ENCODE measurements at places on chromosomes 5 and 9.

DNA sequence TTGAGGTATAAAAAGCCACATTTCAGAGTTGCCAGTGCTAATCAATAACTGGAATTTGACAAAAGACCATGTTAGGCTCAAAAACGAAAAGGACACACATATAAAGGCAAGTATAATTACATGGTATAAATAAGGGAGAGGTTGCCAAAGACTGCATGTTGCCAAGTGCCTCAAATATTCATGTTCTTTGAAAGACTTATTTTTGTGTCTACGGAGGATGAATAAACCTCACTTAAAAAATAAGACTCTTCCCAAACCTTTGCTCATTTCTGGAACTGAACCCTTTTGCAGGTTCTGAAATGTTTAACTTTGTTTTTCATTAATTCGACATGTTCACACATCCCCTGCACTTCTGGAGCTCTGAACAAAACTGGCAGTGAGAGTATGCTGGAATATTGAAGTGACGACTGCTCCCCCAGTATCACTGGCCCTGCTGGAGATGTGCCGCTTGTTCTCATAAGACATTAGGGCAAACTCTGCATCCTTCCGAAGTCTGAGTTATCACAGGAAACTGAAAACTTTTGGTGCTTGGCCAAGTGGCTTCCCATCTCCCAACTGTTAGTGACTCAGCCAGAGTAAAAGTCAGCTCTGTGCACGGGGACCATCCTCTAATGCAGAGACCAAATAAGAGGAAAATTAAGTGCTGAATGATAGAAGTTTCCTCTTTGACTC lies 336.8 kb downstream of the GLIS3 start:
- DNase-seq = no peak

DNA sequence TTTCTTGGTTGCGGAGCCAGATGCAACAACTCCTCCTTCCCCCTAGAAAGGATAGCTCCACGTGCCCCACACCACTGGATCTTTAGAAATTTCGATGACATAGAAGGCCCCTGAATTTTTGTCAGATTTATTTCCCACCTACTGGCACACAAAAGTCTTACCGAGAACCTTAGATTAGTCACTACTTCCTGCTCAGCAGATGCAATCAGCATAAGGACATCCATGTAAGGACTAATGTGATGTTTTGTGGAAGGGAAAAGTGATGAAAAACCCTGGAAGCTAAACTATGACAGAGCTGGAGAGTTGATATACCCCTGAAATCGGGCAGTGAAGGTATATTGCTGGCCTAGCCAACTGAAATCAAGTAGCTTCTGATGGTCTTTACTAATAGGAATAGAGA lies 125.5 kb upstream of the NFIL3 start:
- no peak for DNase-seq

DNA sequence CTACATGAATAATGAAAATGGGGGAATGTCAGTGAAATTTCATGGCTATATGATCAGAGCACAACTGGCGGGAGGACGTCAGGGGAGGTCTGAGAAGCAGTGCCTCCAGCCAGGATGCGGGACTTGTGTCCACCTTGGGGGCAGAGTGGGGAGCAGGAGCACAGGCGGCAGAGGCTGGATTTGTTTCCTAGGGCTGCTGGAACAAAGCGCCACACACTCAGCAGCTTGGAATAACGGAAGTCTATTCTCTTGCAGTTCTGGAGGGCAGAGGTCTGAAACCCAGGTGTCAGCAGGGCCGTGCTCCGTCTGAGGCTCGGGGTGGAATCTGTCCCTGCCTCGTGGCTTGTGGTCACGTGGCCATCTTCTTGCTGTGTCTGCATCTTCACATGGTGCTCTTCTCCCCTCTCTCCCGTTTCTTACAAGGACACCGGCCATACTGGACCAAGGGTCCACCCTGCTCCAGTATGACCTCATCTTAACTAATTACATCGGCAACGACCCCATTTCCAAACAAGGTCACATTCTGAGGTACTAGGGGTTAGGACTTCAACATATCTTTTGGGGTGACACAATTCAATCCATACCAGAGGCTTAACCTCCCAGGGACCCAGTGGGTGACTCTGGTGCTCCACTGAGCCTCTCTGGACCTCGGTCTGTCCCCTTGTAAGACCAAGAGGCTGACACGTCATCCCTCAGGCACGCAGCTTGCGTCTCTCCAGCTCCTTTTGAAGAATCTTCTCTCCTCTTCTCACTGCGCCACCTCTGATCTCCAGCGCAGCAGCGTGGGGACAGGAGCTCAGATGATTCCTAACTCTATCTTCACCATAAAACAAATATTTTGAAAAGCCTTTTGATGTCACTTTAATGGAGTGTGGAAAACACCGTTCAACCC lies 202.5 kb downstream of the CDK5RAP2 start:
- no peak for DNase-seq

DNA sequence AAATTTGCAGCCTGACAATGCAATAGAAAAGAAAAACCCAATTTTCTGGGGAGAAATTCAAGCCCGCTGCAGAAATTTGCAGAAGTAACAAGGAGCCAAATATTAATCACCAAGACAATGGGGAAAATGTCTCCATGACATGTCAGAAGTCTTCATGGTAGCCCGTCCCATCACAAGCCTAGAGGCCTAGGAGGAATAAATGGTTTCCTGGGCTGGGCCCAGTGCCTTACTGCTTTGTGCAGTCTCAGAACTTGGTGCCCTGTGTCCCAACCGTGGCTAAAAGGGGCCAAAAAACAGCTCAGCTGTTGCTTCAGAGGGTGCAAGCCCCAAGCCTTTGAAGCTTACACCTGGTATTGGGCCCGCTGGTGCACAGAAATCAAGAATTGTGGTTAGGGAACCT lies 23.6 kb upstream of the EGFLAM start:
- DNase-seq = no peak

- DNase-seq = no peak
Observed at GRCh38 chr5:181207214-181207959, 2.4 kb upstream of the TRIM7 start.

GRCh38 chr5:12208366-12209100 lies 304.3 kb upstream of the CTNND2 start:
- no peak for DNase-seq

DNA sequence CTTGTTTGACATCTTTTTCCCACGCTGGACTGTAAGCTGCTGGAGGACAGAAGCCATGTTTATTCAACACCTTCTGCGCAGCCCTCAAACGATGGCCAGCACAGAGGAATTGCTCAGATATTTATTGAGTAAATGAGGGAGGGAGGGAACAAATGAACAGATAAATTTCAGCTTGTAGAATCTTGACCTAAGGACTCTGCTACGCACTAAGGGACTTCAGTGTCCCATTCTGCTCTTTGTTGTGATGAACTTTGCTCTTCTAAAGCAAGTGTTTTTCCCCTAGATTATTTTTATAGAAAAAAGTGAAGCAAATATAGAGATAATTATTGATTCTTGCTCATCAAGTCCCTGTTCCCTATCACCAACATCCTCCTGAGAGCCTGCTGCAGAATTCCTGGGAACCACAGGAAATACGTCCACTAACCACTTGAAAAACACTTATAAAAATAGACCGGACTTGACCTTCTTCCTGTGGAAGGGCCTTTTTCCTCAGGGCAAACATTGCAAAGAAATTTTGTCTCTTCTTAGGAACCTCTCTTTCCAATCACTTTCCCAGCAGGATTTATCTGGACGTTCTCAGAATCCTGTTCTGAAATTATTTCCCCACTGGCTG lies 54.9 kb downstream of the FGF1 start:
- no peak for DNase-seq

DNA sequence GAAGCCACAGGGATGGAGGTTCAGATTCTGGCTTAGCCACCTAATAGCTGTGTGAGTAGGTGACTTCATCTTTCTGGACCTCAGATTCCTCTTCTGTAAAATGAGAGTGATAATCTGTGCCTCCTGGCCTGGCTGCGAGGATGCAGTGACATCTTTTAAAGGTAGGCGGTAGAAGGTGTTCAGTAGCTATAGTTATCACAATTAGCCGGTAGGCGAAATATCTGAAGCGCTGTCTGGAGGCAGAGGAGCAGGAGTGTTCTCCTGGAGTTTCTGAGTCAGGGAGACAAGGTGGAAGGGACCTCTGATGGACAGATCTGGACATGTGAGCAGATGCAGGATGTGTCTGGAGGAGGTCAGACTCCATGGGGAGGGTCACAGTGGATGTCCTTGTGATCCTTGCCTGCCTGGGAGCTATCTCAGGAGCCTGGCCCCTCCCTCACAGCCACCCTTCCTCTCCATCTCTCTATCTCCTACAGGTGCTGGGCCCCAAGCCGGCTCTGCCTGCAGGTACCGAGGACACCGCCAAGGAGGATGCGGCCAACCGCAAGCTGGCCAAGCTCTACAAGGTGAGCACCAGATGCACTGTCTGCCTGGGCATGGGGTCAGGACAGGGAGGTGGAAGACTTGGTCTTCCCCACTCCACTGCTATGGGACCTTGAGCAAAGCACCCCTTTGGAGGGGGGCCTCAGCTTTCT lies 45.6 kb downstream of the GSN start:
- DNase-seq = no peak

Measured in NCI-H1105 treated with DMSO at 0.1 percent for 48 hours (cell line).